ENCODE measurements at places on chromosomes 6 and 20. TPM values are rescaled to one million over a fixed set of nuclear protein-coding genes. Genes with fewer than 3 reads are reported as not detected.

GRCh38 chr6:75382634-75382900 is 98.0 kb upstream of the TMEM30A start:
- no peaks in the 10 kb centered on the region for H3K27me3 ChIP-seq
- DNase-seq: no peak
- H3K27ac ChIP-seq: no peak overlapping the region
- H3K4me3 ChIP-seq: no peak overlapping the region
- no peaks in the 10 kb centered on the region for H3K4me1 ChIP-seq
- H3K36me3 ChIP-seq: no peaks in the 10 kb centered on the region

Gene IL17F
- not detected for total RNA-seq

DNA sequence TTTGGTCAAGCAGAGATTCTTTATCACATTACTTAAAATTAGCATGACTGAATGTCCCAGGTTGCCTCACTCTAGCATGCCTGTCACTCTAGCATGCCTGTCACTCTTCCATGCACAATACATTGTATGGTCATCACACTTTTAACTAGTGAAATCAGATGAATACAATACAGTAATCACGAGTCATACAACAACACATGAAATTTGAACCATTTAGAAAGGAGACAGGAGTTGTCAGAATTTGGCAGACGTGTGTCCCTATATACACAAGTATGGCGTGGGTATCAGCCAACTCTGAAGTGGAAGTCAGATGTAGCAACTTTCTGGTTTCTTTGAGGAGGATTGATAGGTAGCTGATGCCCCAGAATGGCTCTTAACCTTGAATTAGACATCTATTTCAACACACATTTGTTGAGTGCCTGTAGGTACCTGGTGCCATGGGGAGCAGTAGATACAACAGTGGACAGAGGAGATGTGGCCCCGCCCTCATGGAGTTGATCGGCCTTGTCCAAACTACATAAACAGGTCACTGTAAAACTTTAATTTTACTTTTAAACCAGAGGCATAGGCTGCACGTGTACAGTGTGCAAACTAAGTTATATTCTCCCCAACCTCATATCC is 116.1 kb upstream of the TIAM2 start:
- H3K27ac ChIP-seq: no peak overlapping the region
- no peak overlapping the region for H3K4me3 ChIP-seq
- no peaks in the 10 kb centered on the region for H3K4me1 ChIP-seq
- no peaks in the 10 kb centered on the region for H3K27me3 ChIP-seq
- DNase-seq: no peak

Gene KCNS1
- total RNA-seq: not detected

DNA sequence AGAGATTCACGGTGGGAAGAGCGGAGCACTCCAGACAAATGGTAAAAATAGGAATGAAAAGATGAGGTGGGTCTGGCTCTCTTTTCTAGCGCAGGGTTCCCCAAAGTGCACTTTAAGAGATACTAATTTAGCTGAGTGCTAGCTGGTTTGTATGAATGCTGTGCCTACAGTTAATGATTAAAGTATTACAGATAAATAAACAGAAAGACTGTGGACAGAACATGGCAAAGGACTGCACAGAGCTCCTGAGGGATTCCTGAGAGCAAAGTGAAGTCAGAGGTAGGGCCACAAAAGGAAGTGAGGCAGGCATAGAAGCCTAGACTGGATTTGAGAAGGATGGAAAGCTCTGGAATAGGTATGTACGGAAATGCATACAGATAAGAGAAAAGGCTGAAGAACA is 114.5 kb downstream of the INSM1 start:
- no peak overlapping the region for H3K4me3 ChIP-seq
- H3K27ac ChIP-seq: no peak overlapping the region
- peaks cover 16% of the 10 kb centered on the region for H3K36me3 ChIP-seq

DNA sequence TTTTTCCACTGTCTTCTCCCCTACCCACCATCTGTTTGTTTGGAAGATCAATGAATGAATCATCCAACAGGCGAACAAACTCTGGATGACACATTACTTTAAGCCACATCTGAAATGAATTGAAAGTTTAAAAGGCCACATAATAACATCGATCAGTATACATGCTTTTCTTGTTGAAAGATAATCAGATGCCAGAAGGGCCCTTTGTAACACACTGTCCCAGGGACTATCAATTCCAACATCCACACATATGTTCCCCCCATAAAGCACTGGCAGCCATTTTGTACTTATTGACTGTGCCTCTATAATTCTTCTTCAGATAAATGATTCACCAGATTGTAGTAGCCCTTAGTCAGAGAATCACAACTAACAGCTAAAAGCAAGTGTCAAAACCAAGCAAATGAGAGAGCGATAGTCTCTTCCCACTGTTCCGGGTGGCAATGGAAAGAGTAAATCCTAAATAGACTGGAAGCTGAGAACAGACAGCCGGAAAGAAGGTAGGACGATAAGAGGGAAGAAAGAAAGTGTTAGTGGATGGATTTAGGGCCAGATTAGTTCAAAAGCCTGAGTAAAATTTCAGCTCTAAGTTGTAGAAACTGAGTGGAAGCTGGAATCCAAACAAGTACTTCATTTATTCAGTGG is 184.9 kb upstream of the TENT5A start:
- H3K27me3 ChIP-seq: no peaks in the 10 kb centered on the region
- H3K27ac ChIP-seq: peak overlapping the region; percentile 96
- no peak for DNase-seq
- H3K4me1 ChIP-seq: no peaks in the 10 kb centered on the region

Gene PBOV1
- not detected for total RNA-seq

- no peak overlapping the region for H3K27ac ChIP-seq
- DNase-seq: no peak
Observed at GRCh38 chr20:47720636-47721427, 64.4 kb downstream of the SULF2 start.

DNA sequence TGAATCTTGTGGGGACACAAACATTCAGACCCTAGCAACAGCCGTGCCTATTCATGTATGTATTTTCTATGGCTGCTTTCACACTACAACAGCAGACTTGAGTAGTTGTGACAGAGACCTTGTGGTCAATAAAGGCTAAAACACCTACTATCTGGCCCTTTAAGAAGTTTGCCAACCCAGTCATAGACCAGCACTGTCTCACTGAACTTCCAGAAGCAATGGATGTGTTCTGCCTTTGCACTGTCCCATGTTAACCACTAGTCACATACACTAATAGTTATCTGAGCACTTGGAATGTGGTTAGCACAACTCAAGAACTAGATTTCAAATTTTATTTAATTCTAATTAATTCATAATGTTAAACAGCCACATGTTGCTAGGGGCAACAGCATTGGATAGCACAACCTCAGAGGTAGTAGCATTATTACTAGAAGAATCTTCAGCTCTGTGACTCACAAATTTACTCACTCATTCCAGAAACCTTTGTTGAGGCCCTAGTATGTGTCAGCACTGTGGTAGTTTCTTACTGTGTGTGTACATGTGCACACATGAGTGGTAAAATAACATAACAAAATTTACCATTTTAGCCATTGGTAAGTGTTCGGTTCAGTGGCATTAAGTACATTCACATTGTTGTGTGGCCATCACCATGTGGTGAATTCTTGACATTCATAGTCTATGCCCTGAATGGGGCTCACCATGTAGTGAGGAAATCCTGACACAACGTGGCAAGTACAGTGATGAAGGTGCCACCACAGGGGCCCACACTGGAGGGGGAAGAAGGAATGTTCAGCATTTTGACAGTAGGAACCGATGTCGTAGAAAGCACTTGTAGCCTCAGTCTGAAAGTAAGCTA is 107.3 kb downstream of the CEP57L1 start:
- no peak for DNase-seq
- no peaks in the 10 kb centered on the region for H3K4me1 ChIP-seq
- no peak overlapping the region for H3K4me3 ChIP-seq
- H3K36me3 ChIP-seq: no peaks in the 10 kb centered on the region
- H3K27ac ChIP-seq: no peak overlapping the region
- no peaks in the 10 kb centered on the region for H3K27me3 ChIP-seq

Gene CCN6
- not detected for total RNA-seq

Gene ZC2HC1B
- total RNA-seq: not detected

Gene C6orf15
- total RNA-seq: not detected

DNA sequence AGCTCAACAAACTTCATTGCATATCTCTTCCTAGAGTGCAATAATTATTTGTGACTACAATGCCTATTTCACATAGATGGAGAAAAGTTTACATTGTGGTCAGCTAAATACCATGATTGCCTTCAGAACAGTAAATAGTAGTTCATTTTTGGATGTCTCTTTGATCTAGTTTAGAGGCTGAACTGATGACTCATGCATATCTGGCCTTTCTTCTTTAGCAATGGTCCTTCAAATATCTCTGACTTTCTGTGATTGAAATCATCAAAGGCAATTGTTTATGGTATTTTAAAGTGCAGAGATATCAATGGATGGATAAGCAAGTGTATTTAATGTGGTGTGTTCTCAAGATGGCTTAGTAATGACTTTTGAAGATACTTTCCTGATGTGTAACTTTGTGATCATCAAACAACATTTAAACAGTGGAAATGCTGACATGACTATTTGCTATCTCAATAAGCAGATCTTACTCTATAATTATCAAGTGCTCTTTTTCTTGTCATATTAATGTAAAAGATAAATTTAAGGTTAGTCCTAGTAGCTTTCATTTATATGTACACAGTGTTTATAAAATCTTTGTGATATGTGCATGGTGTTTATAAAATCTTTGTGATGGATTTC is 523.7 kb upstream of the SLC35B3 start:
- no peak for DNase-seq
- no peaks in the 10 kb centered on the region for H3K36me3 ChIP-seq
- no peaks in the 10 kb centered on the region for H3K27me3 ChIP-seq
- no peak overlapping the region for H3K4me3 ChIP-seq
- peaks cover 2% of the 10 kb centered on the region for H3K4me1 ChIP-seq
- H3K27ac ChIP-seq: no peak overlapping the region

Gene SIM1
- total RNA-seq: not detected

DNA sequence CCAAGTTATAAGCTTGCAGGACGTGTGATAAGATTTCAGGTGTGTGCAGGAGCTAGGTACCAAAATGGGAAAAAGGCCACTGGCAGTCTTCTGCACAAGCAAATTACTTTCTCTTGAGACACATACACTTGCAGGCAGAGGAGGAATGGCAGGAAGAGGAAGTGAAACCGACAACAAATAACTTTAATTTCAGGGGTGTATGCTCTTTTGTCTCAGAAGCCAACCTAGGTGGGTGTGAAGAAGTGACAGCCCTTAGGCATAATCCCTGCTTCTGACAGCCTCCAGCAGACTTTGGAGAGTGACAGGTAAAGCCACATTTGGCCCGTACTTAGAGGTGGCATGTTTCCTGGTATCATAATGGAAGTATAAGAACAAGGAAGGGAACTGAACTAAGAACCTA is 118.8 kb upstream of the TRAF3IP2 start:
- no peak overlapping the region for H3K27ac ChIP-seq
- DNase-seq: no peak
- H3K4me1 ChIP-seq: peaks cover 9% of the 10 kb centered on the region
- H3K4me3 ChIP-seq: no peak overlapping the region

Gene SLC22A2
- total RNA-seq: not detected

- H3K27ac ChIP-seq: no peak overlapping the region
- no peaks in the 10 kb centered on the region for H3K27me3 ChIP-seq
- no peaks in the 10 kb centered on the region for H3K36me3 ChIP-seq
- no peak for DNase-seq
Observed at GRCh38 chr6:14520536-14520935, 403.0 kb downstream of the CD83 start.

DNA sequence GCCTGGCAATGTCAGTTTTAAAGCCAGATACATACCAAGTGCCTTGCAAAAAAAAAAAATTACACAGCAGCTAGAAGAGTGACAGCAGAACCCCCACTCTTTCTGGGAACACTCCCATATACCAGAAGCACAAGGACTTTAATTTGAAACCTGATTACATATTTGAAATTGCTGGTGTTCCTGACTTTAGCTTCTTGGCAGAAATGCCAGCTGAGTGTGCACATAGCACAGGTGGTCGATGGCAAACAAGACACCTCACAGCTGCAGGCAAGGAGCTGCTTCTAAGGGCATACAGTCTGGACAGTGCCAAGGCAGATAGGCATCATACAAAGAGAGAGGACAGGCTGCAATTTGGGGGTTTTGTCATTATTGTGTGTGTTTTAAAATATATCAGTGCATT is 150.7 kb upstream of the SGK1 start:
- no peak overlapping the region for H3K27ac ChIP-seq
- no peaks in the 10 kb centered on the region for H3K27me3 ChIP-seq
- no peak for DNase-seq
- H3K36me3 ChIP-seq: no peaks in the 10 kb centered on the region
- peaks cover 11% of the 10 kb centered on the region for H3K4me1 ChIP-seq
- no peak overlapping the region for H3K4me3 ChIP-seq

GRCh38 chr20:62635852-62636251 is 6.5 kb upstream of the SLCO4A1 start:
- H3K4me3 ChIP-seq: no peak overlapping the region
- H3K27me3 ChIP-seq: no peaks in the 10 kb centered on the region
- no peak for DNase-seq
- H3K4me1 ChIP-seq: no peaks in the 10 kb centered on the region
- no peaks in the 10 kb centered on the region for H3K36me3 ChIP-seq

Gene PRR18
- 2.8 TPM for total RNA-seq

- H3K4me3 ChIP-seq: no peak overlapping the region
- H3K27ac ChIP-seq: no peak overlapping the region
- no peaks in the 10 kb centered on the region for H3K36me3 ChIP-seq
- H3K4me1 ChIP-seq: no peaks in the 10 kb centered on the region
Observed at GRCh38 chr6:166237617-166238016, 70.0 kb upstream of the TBXT start.

Gene BPIFB4
- not detected for total RNA-seq

DNA sequence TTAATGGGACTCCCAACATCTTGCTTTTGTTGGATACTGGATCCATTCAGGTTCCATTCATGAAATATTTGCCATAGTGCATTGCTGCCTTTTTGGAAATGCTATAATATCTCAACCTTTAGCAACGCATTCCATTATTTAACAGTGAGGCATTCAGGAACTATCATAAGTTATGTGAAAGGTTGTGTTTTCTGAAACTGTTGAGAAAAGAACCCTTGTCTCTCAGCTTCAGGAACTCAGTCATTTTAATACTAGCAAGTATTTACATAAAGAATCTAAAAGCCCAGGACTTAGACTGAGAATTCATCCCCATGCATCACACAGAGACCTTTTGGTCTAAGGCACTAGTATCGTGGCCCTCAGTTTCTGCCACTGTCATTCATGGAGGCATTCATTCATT is 24.9 kb upstream of the SASH1 start:
- no peak overlapping the region for H3K27ac ChIP-seq
- H3K4me3 ChIP-seq: no peak overlapping the region
- H3K27me3 ChIP-seq: no peaks in the 10 kb centered on the region

- no peaks in the 10 kb centered on the region for H3K4me1 ChIP-seq
- DNase-seq: no peak
- H3K27ac ChIP-seq: no peak overlapping the region
- H3K4me3 ChIP-seq: no peak overlapping the region
Observed at GRCh38 chr6:39530201-39530759, 194.9 kb downstream of the KIF6 start.

DNA sequence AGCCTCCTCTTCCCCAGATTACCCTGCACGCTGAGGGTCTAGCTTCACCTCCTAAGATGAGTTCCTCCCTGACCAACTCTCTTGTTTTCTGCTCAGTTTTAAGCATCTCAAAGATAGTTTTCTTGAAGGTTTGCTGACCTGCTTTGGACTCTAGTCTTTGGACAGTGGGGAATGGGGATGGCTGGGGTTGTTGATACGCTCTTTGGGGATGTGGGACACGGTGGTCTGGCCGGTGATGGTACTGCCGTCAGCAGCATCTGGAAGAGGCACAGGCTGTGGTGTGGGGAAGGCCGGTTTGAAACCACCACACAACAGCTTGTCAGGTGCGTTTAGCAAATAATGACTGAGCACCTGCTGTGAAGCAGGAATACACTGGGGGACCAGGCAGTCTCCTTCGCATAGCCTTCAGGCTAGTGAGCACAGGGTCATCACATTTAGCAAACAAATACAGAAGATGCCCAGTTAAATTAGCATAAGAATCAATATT is 94.1 kb downstream of the TMEM242 start:
- H3K4me3 ChIP-seq: no peak overlapping the region
- no peaks in the 10 kb centered on the region for H3K36me3 ChIP-seq
- no peaks in the 10 kb centered on the region for H3K27me3 ChIP-seq
- no peaks in the 10 kb centered on the region for H3K4me1 ChIP-seq
